ENCODE measurements at places on chromosomes 5 and 9. TPM values are rescaled to one million over a fixed set of nuclear protein-coding genes. Genes with fewer than 3 reads are reported as not detected.

DNA sequence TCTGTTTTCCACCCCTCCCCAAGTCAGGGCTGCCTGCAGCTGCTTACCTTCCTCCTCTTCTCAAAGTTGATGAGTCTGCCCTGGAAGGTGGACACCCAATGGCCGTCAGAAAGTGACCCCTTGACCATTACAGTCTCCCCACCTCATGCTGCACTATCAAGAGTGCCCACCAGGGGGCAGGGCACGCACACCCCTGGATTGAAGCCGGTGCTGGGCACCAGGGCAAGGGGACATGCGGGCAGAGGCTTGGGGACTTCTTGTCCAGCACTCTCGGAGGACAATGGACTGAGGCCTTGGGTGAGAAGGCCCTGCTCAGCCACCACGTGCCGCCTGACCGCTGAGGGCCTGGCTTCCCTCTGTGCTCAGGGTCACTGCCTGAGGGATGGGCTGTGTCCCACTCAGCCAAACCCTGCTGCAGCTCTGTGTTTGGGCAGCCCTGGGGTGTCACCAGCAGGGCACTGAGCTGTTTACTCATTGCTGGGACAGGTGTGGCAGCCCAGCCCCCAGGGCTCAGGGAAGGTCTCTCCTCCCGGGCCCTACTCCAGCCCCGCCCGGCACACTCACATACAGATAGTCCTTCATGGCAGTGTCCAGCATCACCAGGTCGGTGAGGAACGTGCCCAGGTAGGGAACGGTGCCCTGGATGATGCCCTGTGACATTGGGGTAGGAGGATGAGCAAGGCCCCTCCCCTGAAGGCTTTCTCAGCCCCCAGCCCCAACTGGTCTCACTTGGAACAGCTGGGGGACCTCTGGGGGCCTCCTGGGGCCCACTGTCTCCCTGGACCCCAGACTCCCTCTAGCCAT is 17.7 kb downstream of the RALGDS start:
- no peak for DNase-seq

Gene PTBP3
- polyA plus RNA-seq, result 107 TPM

GRCh38 chr9:109331353-109331752 is 10.5 kb upstream of the EPB41L4B start:
- DNase-seq, result no peak

DNA sequence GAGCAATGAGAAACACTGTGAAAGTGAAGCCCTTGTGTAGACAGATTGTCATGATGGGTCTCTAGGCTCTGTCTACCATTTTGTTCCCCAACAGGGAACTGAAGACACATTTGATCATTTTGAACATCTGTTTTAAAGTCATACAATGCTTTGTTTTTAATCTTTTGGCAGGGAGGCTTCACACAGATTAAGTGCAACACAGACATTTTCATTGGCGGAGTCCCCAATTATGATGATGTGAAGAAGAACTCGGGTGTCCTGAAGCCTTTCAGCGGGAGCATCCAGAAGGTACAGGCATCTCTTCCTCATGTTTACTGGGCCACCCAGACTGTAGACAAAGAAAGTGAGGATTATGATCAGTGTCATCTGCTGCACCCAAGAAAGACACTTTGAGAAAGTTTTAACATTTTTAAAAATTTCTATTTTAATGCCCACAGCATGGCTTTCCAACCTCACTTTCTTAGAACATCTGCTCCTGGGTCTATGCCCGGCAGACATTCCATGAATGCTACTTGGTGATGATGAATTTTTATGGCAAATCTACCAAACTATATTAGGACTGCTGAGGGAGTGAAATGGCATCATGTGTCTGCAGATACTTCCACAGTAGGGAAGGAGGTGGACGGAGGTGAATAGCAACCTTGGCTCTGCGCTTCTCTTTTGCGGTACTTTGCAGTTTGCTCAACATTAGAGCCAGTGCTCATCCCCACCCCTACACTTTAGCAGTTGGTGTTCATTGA is 121.3 kb downstream of the LIFR start:
- no peak for DNase-seq

Gene UBE2QL1
- polyA plus RNA-seq, result 0.70 TPM

- DNase-seq, result no peak
These were observed 358.6 kb downstream of the ADGRV1 start for GRCh38 chr5:90916947-90917800.

GRCh38 chr9:80496901-80497556 is 925.3 kb downstream of the TLE4 start:
- DNase-seq, result no peak

Data from left kidney (tissue), 8 donors.